ENCODE measurements at places on chromosomes 16 and 17.

DNA sequence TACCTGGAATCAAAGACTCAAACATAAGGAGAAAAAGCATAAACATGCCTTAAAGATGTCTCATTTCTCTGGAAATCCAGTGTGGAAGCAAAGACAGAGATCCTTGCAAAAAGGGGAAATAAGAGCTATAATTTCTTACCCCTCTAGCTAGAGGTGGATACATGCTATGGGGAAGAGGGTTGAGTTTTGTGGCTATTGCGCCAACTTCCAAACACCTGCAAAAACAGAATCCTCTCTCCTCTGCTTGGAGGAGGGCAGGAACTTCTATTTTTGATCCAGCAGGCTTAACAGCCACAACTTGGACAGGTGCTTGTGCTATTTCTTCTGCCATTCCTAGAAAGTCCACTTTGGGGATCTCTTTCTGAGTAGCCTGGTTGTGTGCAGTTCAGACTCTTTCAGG, 21.5 kb upstream of the NUDT7 start:
- no peak for DNase-seq

GRCh38 chr17:12365805-12366204, 299.9 kb upstream of the MYOCD start:
- no peak for DNase-seq

- no peak for DNase-seq
Observed at GRCh38 chr16:53882310-53882709, 178.4 kb downstream of the FTO start.

DNA sequence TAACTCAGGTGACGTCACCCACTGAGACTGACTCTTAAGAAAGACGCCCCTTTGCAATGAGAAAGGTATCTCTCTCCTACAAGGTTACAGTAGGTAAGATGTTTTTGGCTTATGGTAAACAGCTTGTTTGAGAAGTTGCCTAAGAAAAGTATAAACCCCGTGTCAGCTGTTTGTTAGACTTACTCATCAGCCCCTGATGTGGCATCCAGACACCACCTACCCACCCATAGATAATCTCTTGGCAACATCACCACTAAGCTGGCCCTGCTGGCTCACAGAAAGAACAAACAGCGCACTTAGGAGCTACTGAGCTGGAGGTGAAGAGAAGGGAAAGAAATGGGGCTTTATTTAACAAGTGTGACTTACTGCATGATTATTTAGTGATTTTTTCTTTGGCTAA, 121.0 kb downstream of the PARN start:
- DNase-seq, result peak; percentile 64

DNA sequence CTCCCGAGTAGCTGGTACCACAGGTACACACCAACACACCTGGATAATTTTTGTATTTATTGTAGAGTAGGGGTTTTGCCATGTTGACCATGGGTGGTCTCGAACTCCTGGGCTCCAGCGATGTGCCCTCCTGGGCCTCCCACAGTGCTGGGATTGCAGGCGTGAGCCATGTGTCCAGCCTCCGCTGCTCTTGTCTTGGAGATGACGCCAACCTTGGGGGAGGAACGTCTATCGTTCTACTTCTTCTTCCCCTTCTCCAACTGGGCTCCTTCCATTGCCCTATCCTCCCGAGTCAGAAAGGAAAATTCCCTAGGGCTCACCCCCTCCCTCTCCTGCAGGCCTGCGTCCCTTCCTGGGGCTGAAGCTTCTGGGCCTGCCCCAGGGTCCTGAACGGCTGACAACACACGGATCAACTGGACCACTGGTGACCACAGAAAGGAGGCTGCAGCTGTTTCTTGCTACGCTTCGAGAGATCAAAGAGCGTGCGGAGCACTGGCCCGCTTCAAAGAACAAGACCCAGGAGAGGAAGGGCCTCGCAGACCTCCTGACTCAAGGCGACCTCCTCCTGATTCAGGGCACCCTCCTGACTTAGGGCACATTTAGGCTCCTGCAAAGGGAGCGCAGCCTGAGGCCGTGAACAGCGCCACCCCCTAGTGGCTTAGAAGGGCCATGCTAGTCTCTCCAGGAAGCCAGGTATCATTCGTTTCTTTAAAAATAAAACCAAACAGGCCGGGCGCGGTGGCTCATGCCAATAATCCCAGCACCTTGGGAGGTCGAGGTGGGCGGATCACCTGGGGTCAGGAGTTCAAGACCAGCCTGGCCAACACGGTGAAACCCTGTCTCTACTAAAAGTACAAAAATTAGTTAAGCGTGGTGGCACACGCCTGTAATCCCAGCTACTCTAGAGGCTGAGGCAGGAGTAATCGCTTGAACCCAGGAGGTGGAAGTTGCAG, 48.5 kb upstream of the HELZ start:
- peak; percentile 18 for DNase-seq

DNA sequence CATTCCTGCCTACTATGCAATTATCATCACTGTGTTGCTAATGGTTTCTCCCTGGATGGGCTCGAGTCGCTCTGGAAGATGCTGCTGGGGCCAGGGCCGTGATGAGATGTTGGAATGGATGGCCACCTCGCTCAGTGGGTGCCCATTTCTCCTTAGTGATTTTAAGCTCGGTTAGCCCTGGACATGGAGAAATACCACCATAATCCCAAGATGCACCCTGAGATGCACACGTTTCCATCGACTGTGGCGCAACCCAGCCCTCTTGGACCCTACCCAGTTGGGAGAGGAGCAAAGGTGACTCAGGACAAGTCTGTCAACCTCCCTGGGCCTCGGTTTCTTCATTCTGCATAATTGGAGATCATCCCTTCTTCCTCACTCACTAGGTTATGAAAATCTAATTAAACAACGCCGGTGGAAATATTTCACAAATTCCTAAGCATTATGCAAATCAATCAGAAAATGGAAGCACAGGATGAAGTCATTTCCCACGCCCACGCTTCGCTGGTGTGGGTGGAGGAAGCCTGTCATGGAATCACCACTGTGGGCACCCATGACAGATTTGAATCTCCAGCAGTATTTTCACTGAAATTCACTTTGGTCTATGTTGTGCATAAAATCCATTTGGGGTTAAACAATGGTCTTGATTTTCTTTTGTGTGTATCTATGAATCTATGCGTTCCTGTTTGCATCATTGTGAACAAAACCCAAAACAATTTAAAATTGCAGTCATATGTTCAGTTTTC, 195.2 kb downstream of the AXIN2 start:
- DNase-seq, result no peak
